ENCODE measurements at places on chromosomes 7 and 10.

DNA sequence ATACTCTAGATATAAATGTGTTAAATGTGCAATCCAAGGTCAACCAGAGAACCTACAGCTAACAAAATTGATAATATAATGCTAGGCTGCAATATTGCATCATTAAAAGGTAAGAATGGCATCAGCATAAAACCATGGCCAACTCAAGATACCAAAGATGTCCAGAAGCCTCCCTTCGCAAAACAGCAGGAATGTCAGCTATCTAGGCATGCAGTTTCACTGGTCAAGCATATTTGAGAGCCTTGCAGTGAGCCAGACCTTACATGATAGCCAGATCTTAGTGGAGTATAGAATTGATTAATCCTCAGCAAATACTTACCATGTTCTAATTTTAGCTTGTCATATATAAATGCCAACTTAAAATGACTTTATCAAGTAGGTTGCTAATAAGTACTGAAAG, 138.8 kb downstream of the ZEB1 start:
- no peak for DNase-seq

DNA sequence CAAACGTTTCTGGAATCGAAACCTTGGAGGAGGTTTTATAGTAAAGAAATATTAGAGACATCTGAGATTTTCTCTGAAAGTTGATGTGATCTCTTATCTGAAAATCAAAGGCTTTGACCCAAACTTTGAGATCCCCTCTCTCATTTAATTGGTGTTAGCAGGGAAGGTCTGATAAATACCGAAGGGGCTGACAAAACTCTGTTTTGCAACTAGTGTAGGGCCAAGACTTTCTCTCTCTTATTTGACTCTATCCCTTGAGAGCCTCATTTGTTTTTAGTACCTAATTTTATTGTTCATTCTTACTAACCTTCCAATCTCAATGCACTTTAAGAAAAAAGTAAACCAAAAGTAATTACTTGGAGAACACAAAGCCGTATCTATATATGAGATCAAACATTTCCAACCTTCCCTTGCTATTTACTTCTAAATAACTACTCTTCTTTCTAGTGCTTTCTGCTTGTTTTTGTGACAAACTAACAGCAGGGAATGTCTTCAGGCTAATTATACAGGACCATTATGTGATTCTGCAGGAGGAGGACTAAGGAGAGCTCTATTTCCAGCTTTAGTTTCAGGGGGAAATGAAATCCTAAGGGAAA, 33.4 kb upstream of the NPVF start:
- no peak for DNase-seq

DNA sequence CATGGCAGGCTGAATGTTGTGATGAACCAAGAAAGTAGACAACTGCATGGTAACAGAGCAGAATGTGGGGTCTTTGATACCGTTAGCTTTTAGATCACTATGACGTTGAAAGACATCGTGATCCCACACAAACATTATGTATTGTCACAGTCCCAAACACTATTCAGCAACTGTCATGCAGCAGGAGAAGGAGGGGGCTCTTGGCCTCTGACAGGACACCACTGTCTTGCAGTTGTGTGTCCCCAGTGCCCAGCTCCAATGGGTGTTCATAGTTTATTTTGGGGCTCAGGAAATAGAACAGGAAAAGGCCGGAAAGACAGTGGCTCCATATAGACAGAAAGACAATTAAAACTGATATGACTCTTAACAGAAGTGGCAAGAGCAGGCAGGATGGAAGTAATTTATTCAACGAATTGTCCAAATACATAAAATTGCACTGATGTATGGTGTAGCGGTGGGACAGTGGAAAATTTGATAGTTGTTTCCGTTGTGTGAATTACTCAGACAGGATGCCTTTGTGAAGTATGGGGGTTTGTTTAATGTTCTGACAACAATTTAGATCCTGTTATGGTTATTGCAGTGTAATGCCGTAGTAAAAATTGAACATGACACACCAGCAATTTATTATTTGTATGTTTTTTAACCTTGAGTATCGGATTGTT, 292.0 kb downstream of the LRMDA start:
- no peak for DNase-seq

DNA sequence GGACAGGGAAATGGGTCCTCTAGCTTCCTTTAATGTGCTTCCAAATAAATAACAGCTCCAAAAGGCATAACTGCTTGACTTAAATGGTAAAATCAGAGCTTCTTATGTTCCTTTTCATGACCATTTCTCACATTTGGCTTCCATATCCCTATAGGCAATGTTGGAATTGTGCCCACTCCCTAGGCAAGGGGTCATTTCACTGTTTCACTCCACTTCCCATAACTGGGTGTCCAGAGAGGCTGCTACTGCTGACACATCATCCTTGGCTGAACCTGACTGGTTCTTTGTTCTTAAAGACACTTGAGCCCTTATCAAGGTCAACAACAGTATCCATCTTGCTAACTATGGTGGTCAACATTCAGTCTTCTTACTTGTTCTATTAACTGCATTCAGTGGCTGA, 37.1 kb downstream of the PRTFDC1 start:
- DNase-seq, result no peak

DNA sequence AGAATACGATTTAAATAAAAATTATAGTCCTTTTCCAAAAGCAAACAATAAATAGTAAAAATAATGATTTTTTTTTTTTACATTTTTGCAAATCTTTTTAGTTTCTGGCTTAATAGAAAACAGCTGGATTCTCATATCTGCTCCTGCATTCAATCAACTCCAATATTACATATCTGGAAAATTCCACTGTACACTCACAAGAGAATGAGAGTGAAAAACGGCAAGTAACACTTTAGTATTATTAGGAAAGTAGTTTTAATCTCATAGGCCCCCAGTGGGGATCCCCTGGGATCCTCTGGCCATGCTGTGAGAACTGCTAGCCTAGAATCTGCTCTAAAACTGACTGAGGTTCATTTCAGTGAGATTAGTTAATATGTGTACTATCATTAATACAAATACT, 128.6 kb upstream of the LRRN3 start:
- DNase-seq, result no peak

GRCh38 chr10:120516426-120516825, 59.4 kb downstream of the PLPP4 start:
- DNase-seq, result no peak

- DNase-seq, result no peak
These were observed 2.7 kb upstream of the FRAT2 start for GRCh38 chr10:97336942-97337831.

- DNase-seq, result no peak
These were observed 28.8 kb downstream of the SAMD8 start for GRCh38 chr10:75140246-75140645.

DNA sequence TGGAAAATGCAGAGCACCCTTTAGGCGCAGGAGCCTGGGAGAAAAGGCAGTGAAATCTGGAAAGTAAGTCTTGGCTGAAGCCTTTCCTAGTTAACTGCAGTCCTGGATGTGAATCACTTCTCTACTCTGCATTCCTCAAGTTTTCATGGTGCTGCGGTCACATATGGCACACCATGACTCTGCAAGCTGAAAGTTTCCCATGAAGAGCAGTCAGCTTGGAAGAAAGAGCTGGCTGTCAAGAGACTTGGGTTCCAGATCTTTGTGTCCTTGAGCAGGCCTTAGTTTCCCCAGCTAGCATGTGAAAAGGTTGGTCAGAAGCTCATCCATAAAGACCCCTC, 548.3 kb downstream of the SORCS3 start:
- no peak for DNase-seq

DNA sequence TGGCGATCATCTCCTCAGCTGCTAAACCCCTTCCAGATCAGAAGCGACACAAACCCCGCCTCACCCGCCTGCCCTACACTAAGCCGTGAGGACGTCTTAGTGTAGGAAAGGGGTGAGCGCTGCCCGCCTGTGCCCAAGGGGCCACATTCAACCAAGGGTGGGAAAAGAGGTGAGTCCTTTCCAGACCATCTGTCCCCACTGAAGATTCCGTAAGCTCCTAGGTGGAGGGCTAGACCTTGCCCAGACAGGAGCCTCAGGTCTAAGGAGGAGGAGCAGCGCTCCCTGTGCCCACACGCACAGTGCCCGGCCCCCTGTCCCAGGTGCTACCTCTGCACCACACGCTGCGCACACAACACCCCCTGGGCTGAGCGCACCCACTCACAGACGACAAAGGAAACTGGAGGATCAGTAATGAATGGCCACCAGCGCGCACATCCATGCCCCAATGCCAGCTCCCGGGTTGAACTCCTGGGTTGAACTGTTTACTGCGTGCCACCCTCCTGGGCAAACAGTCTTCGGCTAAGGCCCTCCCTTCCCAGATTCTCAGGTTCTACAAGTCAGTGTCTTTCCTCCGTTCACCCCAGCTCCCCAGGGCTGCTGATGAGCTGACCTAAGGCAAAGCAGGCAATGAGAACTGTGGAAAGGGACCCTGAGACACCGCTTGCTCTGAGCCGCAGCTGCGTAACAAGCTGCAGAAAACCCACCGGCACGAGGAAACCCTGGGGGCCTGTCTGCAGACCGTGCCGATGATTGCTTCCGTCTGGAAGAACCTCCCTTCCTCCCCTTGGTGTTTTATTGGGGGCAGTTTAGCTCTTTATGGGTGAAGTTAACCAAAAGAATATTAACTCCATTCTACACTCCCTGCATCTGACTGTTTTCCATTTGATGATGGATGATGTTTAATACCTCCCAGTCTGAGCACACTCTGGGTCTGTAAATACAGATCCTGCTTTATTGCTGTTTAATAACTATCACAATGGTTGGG, 185.9 kb downstream of the MAD1L1 start:
- DNase-seq, result no peak

DNA sequence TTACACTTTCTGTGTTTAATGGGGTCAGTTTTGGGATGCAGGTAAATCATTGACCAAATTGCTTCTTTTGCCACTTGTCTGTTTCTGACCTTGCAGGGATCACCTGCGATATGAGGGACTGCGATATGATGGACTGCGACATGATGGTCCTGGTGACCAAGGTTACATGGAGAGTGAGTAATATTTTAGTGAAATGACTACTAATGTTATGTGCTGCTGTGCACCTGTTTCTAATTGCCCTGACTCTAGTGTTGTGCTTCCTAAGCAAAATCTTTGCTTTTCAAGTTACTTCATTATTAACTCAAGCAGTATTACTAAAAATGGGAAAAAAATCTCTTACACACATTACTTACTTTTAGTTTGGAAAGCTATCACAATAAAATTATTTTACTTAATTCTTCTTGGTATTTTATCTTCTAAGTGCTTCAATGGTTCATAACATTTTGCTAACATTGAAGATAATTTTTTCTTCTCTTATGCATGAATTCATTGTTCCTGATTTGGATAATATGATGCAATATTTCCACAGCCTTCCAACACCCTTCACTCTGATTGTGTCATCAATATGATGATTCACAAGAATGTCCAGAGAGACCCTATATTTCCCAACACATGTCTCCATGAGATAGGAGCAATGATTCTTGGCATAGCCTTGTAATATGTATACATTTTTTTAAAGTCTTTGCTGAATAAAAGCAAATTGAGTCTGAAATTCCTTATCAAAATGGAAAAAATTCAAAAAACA, 306.2 kb upstream of the AKR1E2 start:
- DNase-seq, result no peak

DNA sequence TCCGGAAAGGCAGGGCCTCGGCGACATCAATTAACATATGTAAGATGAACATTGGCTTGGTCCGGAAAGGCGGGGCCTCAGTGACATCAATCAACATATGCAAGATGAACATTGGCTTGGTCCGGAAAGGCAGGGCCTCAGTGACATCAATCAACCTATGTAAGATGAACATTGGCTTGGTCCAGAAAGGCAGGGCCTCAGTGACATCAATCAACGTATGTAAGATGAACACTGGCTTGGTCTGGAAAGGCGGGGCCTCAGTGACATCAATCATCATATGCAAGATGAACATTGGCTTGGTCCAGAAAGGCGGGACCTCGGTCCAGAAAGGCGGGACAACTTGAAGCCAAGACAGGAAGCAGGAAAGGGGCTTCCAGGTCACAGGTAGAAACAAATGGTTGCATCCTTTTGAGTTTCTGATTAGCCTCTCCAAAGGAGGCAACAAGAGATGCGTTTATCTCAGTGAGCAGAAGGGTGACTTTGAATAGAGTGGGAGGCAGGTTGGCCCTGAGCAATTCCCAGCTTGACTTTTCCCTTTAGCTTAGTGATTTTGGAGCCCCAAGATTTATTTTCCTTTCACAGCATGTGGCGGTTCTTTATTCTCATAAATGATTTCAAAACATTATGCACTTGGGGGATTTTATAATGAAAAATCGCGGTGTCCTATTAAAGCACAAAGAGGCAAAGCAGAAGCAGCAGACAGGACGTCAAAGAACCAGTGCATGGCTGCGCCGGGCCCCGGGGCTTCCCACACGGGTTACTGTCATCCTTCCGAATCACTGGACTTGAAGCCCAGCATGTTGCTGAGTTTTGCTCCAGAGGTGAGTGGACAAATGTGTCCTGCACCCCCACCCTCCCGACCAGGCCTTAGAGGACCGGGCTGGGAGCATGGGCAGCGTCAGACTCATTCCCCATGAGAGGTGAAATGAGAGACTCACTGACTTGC, 43.1 kb upstream of the EN2 start:
- DNase-seq, result no peak

DNA sequence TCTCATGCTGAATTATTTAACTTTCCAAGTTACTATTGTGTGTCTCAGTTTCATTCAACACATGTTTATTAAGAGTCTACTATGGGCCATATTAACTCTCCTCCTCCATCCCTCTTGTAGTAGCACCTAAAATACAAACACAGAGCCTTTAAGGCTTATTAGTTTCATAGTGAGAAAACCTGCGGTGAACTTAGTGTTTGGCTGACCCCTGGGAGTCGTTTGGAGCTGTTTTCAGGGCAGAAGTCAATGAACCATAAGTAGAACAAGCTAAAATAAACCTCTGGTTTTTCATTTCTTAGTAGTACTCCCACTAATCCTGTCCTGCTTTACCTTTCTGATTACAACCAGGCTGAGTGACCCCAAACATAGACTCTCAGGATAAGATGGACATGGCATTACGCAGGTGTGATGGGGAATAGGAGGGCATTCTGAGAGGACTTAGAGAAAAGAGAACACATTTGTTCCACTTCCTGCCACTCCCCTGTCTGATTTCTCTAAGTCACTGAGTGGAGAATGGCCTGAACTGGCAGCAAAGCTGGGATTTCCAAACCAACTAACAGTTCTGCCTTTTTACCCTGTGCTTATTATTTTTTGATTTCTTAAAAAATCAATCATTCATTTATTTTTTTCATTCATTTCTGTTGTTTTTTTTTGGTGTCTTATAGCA, 74.5 kb downstream of the LRMDA start:
- no peak for DNase-seq

DNA sequence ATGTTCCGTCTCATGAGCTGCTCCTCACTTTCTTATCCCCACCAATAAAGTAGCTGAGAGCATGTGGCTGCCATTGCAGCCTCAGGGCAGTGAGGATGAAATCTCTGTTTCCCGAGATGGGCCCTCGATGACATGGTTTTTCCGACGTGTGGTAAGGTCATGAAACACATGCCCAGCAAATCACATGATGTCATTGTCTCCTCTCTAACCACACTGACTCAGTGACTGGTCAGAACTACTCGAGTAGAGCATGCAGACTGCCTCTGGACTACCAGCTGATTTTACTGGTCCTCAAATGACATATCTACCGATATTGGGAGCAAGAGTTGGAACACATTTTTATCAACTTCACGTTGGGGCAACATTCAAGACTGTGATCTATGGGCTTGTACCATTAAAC, 786.1 kb downstream of the CNTNAP2 start:
- no peak for DNase-seq
